ENCODE measurements at places on chromosomes 1 and 21. TPM values are rescaled to one million over a fixed set of nuclear protein-coding genes. Genes with fewer than 3 reads are reported as not detected.

GRCh38 chr21:43362321-43362791 is 64.6 kb downstream of the SIK1 start:
- DNase-seq = peak; percentile 86

Gene RERE
- total RNA-seq = 15.8 TPM

DNA sequence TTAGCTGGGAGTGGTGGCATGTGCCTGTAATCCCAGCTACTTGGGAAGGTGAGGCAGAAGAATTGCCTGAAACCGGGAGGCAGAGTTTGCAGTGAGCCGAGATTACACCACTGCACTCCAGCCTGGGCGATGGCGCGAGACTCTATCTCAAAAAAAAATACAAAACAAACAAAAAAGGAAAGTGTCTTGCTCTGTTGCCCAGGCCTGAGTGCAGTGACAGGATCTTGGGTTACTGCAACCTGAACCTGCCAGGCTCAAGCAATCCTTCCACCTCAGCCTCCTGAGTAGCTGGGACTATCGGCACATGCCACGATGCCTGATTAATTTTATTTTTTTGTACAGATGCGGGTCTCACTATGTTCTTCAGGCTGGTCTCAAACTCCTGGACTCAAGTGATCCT is 33.3 kb downstream of the DEGS1 start:
- no peak for DNase-seq

- DNase-seq = no peak
Measured at GRCh38 chr1:111988743-111989453, 570 bp downstream of the KCND3 start.

DNA sequence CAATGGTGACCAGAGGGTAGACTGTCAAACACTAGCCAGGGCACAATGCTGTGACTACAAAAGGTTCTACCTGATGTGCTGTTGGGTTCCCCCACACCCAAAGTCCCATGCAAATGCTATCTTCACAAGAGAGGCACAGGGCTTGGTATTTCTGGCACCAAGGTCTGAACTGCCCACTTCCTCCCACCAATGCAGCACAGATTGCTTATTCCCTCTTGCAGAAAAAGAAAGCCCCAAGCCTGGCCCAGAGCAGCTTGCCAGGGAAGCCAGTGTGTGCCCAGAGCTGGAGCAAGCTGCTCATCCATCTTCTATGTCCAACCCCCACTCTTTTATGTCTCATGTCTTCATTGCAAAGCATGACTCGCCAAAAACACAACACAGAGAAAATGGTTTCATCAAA is 149.4 kb upstream of the CAMK1G start:
- DNase-seq = no peak

DNA sequence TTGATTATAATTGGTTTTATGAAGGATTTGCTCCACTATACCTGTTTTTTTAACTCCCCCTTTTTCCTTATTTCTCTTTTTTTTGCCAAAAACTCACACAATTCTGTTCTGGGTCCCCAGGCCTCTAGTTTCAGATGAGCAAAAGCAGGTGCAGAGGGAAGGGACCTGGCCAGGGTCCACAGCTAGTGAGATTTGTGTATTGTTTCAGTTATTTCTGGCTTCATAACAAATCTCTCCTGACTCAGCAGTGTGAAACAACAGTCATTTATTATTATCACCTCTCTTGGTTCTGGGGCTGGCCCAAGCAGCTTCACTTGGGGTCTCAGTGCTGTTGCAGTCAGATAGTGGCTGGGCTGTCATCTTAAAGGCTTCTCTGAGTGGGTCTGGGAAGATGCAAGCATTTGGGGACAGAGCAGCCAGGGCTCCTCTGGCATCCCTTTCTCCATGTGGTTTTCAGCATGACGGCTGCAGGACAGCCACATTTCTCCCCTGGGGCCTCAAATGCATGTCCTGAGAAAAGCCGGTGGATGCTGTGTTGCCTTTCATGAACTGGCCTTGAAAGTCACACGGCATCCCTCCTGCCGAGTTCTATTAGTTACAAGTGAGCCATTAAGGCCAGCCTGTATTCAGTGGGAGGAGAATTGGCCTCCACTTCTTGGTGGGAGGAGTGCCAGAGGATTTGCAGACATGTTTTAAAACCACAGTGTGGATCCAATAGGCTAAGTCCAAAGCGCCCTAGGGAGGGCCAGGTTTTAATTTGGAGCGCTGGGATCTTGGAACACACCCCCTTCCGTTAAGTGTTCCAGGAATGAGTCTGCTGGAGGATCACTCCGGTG is 137.1 kb downstream of the CAMTA1 start:
- peak; percentile 4 for DNase-seq

- no peak for DNase-seq
Measured at GRCh38 chr1:161768986-161769672, 3.0 kb downstream of the ATF6 start.

DNA sequence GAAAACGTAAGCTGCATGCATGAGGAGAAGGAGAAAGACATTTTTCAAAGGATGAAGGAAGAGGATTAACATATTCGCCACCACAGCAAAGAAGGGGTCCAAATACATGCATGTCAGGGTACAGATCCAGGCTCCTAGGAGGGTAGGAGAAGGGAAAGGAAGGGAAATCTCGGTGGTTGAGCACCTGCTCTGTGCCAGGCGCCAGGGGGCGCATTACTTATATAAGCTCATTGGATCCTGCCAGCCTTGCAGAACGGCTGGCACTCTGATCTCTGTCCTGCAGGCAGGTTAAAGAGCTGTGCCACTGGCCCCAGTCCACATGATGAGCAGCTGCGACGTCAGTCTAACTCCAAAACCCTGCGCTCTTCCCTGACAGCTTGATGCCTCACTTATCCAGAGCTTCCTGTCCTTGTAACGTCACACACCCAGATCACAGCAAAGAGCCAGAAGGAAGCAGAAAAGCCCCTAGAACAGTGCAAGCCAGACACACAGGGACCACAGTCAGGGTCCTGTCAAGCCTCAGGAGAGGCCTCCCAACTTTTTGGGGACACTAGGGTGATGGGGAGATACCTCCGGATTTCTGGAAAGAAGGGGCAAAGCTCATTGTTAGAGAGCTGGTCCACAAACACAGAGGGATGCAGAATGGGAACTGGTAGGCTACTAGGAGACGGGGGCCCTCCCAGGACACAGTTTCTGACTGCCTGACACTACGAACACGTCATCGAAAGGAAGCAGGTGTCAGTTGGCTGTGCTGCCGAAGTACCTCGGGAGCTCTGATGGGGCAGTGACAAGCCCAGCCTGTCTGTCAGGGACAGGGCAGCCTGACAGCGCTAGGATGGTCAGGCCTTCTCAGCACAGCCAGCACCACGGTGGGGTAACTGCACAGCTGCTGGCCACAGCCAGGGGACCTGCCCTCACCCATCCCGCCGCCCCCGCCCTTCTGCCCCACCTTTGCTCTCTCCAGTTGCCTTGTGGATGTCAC is 99.1 kb downstream of the BEND5 start:
- DNase-seq = peak; percentile 41

Gene RGS7
- total RNA-seq = 0.72 TPM

DNA sequence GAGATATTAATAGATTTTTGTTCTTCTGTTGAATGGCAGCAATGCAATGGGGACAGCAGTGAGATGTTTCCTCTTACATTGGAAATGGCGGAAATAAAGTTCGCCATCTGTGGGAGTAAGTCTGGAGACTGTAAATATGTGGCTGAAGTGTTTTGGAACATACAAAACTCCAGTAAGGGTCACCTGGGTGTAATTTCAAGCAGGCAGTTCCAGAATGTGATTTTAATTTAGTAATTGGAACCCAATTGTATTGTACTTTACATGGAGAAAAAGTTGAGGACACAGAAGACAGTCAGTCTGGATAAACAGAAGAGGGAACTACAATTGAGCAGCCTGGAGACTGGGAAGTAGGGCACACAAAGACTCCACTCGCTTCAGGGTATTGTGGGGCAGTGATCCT is 108.6 kb downstream of the NTMT2 start:
- DNase-seq = no peak

DNA sequence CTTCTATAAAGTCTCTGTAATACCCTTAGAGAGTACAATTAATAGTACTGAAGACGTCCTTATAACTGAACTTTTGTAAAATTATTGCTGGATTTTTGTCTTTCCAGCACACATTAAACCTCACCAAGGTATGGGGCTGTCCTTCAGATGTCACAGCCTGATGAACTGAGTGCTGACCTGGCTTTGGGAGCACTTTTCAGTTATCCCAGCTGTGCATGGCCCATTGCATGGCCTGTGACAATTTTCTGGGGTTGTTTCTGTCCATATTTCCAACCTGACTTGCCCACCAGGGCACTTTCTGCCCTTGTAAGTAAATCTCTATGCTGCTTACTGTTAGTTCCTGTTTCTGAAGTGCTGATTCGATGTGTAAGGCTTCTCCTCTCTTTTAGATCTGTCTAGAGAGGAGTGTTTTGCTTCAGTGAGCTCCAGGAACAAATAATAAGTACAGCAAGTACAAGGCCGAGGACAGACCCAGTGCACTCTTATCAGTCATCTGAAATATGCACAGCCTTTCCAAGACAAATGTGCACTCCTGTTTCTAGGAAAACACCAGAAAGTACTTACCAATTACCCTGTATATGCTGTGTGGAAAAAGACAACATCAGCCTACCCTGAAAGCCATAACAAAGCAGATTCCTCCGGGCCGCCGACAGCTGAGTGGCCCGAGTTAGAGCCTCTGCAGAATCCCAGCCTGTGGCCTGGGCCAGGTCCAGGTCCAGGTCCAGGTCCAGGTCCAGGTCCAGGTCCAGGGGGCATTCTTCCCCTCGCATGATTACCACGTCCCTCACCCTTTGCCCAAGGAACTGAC is 121.7 kb downstream of the DHRS3 start:
- DNase-seq = no peak

GRCh38 chr1:109785446-109786111 is 21.9 kb upstream of the EPS8L3 start:
- DNase-seq = no peak

Gene CRP
- total RNA-seq = not detected

GRCh38 chr1:41776891-41777441 is 141.8 kb downstream of the HIVEP3 start:
- DNase-seq = no peak

DNA sequence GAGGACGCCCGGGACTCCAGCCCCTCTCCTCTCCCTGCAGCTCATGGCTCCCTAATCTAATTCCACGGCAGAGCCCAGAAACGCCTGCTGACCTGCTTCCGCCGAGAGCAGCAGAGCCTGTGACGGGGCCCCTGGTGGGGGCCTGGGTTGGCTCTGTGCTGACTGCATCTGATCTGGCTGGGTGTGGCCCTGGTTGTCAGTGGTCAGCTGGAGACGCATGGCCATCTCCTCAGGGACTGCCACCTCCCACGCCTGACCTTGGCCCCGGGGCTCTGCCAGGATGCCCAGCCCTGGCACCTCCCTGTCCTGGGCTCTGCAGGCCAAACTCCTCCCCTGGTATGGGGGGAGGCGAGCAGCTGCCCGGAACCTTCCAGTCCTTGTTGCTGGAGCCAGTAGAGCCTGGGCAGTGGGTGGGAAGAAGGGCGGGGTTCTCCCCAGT is 1.1 kb upstream of the PLCH2 start:
- no peak for DNase-seq

Gene S100A2
- 3.6 TPM for total RNA-seq

Data from IMR-90 (cell line).